ENCODE measurements at places on chromosomes 11 and 22. TPM values are rescaled to one million over a fixed set of nuclear protein-coding genes. Genes with fewer than 3 reads are reported as not detected.

VWA5A gene
- 42.9 TPM for total RNA-seq

MMP12 gene
- total RNA-seq, result 0.27 TPM

C11orf87 gene
- 0.33 TPM for total RNA-seq

GGTLC3 gene
- not detected for total RNA-seq

ARHGAP8 gene
- total RNA-seq, result 18.0 TPM

ACR gene
- total RNA-seq, result 0.19 TPM

KCNC1 gene
- 1.8 TPM for total RNA-seq

BATF2 gene
- total RNA-seq, result 1.0 TPM

CRYBB3 gene
- not detected for total RNA-seq

C22orf31 gene
- 0.63 TPM for total RNA-seq

SORL1 gene
- 39.0 TPM for total RNA-seq

PNPLA5 gene
- total RNA-seq, result not detected

FXYD6 gene
- total RNA-seq, result 22.9 TPM

UCP2 gene
- total RNA-seq, result 104 TPM

CACNA1I gene
- total RNA-seq, result 0.60 TPM

MUC2 gene
- 1.5 TPM for total RNA-seq

MPEG1 gene
- not detected for total RNA-seq
